ENCODE measurements at places on chromosomes 5 and 9. TPM values are rescaled to one million over a fixed set of nuclear protein-coding genes. Genes with fewer than 3 reads are reported as not detected.

- no peak for DNase-seq
Observed at GRCh38 chr9:89815061-89815902, 210.5 kb downstream of the GADD45G start.

DNA sequence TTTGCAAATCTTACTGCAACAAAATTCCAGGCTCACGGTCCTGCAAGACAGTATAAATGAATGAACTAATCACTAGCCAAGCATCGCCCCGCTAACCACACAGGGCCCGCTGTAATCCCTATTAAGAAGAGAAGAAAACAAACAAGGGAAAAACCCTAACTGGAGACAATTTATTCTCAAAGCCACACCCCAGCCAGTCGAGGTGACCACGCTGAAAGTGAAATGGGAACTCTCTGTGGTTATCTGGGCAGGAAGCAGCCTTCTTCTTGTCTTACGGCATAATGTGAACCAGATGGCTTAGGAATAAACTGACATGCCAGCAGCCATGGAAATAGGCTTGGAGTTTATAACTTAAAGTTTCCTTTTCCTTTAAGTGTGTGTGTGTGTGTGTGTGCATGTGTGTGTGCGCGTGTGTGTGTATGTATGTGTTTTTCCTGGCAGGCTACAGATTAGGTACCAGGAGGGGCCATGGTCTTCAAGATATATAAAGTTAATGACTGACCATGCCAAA, 120.2 kb downstream of the SEMA6A start:
- DNase-seq: no peak

DNA sequence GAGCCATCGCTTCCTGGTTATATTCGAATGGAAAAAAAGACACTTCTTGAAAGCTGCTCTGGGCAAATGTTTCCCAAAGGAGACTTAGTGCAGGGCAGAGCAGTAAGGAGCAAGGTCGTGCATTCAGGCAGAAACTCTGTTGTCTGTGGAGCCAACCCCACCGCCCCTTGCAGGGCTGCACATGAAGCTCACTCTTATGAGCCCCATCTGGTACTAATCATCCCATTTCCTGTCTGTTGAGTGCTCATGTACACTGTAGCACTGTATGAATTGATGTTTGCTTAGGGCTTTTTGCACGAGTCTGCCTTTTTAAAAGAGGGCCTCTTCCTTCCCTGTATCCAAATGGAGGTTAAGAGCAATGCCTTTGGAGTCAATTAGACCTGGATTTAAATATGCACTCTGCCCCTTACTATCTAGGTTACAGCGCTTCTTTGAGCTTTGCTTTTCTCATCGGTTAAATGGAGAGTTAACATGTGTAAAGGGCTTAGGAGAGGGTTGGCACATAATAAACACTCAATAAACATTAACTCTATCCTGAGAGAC, 25.4 kb downstream of the HMHB1 start:
- no peak for DNase-seq

GRCh38 chr9:20353524-20353923, 268.8 kb downstream of the MLLT3 start:
- DNase-seq: no peak

- no peak for DNase-seq
Observed at GRCh38 chr5:56845277-56845676, 29.9 kb downstream of the MAP3K1 start.

DNA sequence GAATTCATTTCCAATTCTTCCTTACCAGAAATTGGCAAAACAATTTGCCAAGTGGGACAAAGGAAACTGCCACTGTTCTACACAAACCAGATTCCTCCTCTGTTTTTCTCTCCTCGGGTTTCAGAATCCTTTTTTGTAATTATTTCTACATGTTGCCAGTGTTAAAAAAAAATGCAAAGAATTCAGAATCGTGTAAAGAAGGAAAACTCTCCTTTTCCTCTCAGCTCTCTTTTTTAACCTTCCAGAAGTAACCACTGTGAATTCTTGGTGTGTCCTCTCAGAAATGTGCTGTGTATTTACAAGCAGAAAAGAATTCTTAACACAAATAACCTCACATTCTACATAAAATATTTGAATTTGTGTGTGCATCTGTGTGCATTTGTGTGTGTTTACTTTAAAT, 224.6 kb downstream of the DRD1 start:
- DNase-seq: no peak

DNA sequence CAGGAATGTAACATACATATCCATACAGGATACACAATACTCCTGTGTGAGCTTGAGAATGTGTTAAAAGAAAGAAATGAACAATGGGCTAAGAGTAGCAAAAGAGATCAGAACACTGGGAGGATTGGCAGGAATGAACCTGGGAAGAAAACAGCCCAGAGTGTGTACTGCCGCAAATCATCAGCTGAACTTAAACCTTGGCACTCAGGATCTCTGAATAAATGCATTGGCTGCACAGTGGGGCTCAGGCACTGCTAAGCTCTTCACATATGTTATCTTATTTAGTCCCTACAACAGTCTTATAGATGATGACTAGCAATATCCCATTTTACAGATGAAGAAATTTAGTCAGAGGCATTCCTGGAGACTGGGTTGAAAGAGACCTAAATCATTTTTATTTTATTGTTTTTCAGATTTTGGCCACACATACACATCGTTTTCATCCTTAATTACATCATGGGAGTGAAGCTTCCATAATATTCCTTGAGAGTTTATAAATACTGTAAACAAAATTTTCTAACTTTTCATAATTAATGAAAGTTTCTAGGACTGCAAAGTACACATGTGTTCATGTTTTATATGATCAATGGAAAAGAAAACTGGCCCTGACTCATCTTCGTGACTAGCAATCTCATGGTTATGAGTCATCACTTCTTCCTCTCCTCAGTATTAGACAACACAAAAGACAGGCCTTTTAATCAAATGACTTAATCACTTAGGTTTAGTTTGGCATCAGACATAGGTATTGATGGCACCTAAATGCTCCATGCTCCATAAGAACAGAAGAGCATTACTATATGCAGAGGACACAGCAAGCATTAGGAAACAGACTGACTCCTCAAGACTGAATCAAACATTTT, 59.2 kb downstream of the CDH18 start:
- DNase-seq: no peak

GRCh38 chr9:124939944-124940343, 939 bp downstream of the GOLGA1 start:
- DNase-seq: no peak

DNA sequence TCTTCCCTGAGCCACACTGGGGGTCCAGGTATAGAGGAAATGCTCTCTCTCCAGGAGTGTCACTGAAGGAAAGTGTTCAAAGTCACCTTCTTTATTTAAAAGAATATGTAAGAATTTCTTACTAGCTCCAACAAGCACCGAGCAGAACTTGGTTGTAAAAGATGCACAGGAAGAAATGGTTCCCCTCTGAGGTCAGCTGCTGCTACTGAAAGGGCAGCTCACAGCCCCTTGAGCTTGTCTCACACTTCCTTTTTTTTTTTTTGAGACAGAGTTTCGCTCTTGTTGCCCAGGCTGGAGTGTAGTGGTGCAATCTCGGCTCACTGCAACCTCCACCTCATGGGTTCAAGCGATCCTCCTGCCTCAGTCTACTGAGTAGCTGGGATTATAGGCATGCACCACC, 77.2 kb downstream of the PRRT1B start:
- no peak for DNase-seq

- DNase-seq: no peak
Observed at GRCh38 chr5:133117912-133118445, 66.2 kb downstream of the HSPA4 start.

GRCh38 chr9:91954841-91955471, 4.9 kb upstream of the ROR2 start:
- DNase-seq: no peak

- DNase-seq: no peak
Observed at GRCh38 chr5:136042665-136043121, 13.9 kb downstream of the TGFBI start.

DNA sequence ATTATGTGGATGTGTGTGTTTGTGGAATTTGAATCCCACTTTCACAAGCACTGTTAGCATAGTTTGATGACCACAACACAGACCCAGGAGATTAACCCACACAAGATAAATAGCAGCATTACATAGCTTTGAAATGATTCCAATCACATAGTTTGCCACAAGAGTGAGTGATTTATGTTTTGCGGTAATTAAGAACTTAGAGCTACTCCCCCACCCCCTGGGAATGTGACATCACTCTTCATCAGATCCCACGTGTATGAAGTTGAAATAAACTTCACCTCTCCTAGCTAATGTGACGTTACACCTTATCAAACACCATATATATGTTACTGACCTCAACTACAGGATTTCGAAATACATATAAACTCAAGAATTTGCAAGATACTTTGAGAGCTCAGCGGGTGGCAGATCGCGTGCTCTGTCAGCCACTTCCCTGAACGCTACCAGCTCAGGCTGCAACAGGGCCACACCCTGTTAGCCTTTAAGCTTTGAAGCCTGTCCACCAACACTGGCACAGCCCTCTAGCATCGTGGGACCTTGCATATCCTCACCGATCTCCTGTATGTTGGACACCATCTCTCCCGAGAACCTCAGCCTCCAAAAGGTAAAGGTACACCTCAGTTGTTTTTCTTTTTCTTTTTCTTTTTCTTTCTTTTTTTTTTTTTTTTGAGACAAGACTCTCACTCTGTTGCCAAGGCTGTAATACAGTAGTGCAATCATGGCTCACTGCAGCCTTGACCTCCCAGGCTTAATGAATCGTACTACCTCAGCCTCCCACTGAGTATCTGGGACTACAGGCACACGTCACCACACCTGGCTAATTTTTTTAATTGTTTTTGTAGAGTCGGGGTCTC, 1.7 kb upstream of the AGTPBP1 start:
- no peak for DNase-seq

OR1J4 gene
- total RNA-seq: not detected

FYB1 gene
- 16.9 TPM for total RNA-seq

TUSC1 gene
- total RNA-seq: 4.7 TPM

KCNT1 gene
- 0.06 TPM for total RNA-seq

CKS2 gene
- 0.93 TPM for total RNA-seq

NPR2 gene
- total RNA-seq: 2.4 TPM

DNAH5 gene
- 5.3 TPM for total RNA-seq

PCDHA10 gene
- 1.6 TPM for total RNA-seq

SPATA31E1 gene
- total RNA-seq: not detected

ZDHHC11 gene
- 8.0 TPM for total RNA-seq

NMUR2 gene
- total RNA-seq: not detected

ENTPD2 gene
- total RNA-seq: 0.91 TPM

GLDC gene
- total RNA-seq: 0.47 TPM

Measured in pancreas (tissue), 10 donors.